ENCODE measurements at places on chromosomes 5 and 9. TPM values are rescaled to one million over a fixed set of nuclear protein-coding genes. Genes with fewer than 3 reads are reported as not detected.
A peak's percentile ranks its signal among the peaks of the same experiment; 100 is the strongest.

DNA sequence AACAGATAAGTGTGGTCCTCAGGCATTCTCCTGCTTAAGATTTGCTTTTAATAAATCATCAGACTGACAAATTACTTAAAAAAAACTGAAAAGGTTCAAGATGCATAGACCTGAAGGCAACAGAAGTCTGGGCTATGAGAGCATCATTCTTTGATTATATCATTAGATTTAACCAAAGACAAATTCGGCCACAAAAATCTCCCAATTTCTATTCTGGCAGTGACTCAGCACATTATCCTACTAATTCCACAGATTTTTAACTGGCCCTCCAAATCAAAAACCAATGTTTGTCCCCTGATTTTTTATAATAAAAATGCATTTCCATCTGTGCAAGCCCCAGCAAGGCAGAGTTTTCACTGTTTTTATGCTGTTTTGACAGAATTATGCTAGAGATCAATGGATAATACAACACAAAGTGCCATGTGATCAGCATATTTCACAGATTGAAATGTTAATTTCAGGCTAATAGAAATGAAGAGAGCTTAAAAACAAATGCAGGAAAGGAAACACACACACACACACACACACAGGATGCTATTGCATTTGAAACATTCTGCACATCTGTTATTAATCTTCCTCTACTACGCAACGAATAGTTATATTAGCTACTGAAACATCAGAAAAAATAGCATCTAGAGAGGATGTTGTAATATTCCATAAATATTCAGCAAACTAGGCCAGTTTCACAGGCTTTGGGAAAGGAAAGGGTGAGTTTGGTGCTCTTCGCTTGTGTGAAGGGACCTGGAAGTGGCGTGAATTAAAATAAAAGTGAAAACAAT, 177.6 kb upstream of the ST8SIA4 start:
- H3K4me3 ChIP-seq = no peak overlapping the region
- H3K36me3 ChIP-seq = no peaks in the 10 kb centered on the region
- no peak overlapping the region for H3K27ac ChIP-seq
- H3K27me3 ChIP-seq = no peaks in the 10 kb centered on the region
- DNase-seq = no peak

GRCh38 chr5:154993461-154993860, 20.1 kb upstream of the KIF4B start:
- no peaks in the 10 kb centered on the region for H3K4me1 ChIP-seq
- no peak overlapping the region for H3K27ac ChIP-seq
- H3K27me3 ChIP-seq = no peaks in the 10 kb centered on the region
- H3K4me3 ChIP-seq = no peak overlapping the region

DNA sequence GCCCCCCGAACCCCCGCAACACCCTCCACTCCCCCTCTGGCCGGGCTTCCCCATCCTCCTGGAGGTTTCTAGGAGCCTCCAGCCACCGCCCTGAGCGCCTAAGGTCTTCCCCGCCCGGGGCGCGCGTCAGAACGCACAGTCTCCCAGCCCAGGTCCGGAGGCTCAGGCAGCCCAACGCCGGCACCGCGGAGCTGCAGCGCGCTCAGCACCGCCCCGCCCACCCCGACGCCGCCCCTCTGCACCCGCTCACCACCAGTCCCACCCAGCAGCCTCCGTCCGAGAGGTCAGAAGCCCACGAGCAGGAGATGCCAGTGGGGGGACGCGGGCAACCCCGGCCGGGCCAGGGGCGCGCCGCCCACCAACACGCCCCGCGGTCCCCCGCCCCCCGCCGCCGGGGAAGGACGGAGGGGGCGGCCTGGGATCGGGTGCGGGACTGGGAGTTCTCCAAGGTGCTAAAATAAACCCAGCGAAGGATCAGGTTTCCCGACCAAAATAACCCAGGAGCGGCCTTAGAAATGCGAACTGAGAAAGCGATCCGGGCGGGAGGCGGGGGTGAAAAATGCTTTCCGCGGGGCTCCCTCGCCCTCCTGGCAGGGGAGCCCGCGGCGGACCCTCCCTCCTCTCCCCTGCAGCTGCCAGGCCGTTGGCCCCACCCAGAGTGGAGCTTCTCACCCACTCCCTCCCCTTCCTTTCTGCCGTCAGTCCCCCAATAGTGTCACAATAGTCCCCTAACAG, 6.5 kb upstream of the FAM78A start:
- H3K4me3 ChIP-seq = peak overlapping the region; percentile 79
- H3K27me3 ChIP-seq = peaks cover 16% of the 10 kb centered on the region
- no peak overlapping the region for H3K27ac ChIP-seq
- peak; percentile 96 for DNase-seq

DNA sequence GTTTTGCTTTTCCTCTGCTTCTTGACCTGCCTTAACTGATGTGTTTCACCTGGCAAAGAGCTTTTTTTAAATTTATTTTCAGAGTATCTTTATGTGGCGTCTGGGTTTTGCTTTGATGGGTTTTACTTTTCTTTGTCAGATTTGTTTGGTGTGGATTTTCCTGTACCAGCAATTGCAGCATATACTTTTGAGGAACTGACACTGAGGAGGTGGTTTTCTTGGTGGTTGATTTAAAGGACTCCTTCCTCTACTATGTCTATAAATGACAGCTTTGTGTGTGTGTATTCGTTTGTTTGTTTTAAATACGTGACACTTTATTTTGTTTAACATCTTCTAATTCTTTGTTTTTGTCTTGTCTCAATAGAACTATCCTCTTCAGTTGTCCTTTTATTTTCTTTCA, 1071.9 kb upstream of the ARRDC3 start:
- H3K27ac ChIP-seq = no peak overlapping the region
- H3K36me3 ChIP-seq = no peaks in the 10 kb centered on the region
- DNase-seq = no peak
- H3K27me3 ChIP-seq = no peaks in the 10 kb centered on the region
- H3K4me1 ChIP-seq = no peaks in the 10 kb centered on the region

- H3K4me3 ChIP-seq = no peak overlapping the region
- peaks cover 11% of the 10 kb centered on the region for H3K4me1 ChIP-seq
- no peaks in the 10 kb centered on the region for H3K27me3 ChIP-seq
- H3K36me3 ChIP-seq = no peaks in the 10 kb centered on the region
- H3K27ac ChIP-seq = no peak overlapping the region
Measured at GRCh38 chr9:123225374-123225813, 43.0 kb downstream of the STRBP start.

The KIF4B gene
- total RNA-seq = not detected

The CRHBP gene
- total RNA-seq = not detected

Measured in GM23338 (cell line).